ENCODE measurements at places on chromosomes 12 and 14.

DNA sequence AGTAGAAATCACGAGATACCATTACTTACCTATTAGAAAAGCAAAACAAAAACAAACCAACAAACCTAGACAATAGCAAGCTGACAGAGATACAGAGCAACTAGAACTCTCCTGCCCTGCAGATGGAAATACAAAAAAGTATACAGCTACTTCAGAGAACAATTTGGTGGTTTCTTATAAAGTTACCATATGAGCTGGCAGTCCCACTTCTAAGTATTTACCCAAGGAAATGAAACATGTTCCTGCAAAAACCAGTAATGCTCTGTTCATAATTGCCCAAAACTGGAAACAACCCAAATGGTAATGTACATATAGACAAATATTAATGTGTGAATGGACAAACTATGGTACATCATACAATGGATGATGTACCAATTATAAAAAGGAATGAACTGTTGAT, 31.7 kb downstream of the FUT8 start:
- DNase-seq, result no peak

GRCh38 chr12:64269161-64269560, 47.1 kb upstream of the KICS2 start:
- DNase-seq, result no peak

- no peak for DNase-seq
Measured at GRCh38 chr12:11904124-11904523, 166.6 kb upstream of the BCL2L14 start.

- DNase-seq, result no peak
Measured at GRCh38 chr14:89504602-89505313, 87.7 kb upstream of the FOXN3 start.

GRCh38 chr14:31590206-31590605, 29.0 kb downstream of the NUBPL start:
- DNase-seq, result no peak

DNA sequence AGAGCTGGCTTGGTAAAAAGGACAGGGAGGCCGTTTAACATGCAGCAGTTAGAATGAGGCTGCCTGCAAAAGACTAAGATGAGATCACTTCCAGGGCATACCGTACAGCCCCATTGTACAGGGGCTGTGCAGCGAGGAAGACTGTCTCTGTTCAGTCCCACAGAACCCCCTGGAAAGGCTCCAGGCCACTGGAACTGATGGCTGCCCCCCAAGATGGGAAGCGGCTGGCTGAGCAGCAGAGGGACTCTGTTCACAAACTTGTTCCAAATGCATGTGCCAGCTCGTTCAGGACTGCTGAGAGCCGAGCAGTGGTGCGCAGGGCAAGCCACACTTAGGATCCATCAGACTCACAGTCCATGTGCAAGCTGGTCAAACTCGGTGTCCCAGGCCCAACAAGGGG, 82.9 kb downstream of the CHGA start:
- DNase-seq, result no peak

GRCh38 chr14:95769976-95770375, 56.1 kb upstream of the TCL1A start:
- DNase-seq, result no peak

- DNase-seq, result no peak
Measured at GRCh38 chr12:102410511-102410910, 69.9 kb downstream of the IGF1 start.

- no peak for DNase-seq
Measured at GRCh38 chr12:81207173-81207572, 129.3 kb downstream of the ACSS3 start.

- DNase-seq, result no peak
Measured at GRCh38 chr12:51033457-51034089, 7.4 kb upstream of the SLC11A2 start.

DNA sequence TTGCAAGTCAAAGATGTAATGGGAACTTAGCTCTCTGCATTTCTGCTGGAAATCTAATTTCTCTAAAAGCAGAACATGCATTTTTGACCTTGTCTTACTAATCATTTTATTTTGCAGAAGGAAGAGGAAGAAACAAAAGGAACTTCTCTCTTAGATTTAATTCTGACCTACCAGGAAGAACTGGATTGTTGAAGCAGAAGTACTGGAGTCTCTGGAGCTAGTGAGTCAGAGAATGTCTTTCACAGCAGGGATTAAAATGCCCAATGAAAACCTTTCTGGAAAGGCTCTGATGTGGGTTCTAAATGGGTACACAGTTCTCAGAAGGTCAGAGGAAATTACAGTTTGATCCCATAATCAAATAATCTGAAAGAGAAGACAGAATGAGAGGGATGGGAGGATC, 70.8 kb upstream of the GNG2 start:
- no peak for DNase-seq

DNA sequence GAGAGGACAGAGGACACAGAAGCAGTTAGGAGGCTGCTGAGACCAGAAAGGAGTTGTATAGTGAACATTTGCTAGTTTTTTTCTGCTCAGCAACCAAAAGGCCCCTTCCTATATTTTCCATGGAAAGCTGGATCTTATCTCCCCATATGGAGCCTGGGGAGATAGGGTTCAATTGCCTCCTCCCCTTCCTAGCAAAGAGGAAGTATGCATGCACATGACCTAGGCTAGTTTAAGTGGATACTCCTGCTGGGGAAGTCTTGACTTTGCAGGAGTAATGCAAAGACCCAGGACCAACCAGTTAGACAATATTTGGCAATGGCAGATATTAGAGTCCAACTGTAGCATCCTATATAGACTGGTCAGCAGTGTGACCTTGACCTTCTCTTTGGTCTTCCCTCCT, 15.1 kb downstream of the CHD8 start:
- no peak for DNase-seq

- DNase-seq, result no peak
Measured at GRCh38 chr14:100155756-100156616, 3.5 kb downstream of the DEGS2 start.

- peak; percentile 69 for DNase-seq
Measured at GRCh38 chr14:106875503-106875902, 1349.1 kb downstream of the TMEM121 start.

- DNase-seq, result no peak
Measured at GRCh38 chr12:5499566-5500330, 67.8 kb downstream of the NTF3 start.

DNA sequence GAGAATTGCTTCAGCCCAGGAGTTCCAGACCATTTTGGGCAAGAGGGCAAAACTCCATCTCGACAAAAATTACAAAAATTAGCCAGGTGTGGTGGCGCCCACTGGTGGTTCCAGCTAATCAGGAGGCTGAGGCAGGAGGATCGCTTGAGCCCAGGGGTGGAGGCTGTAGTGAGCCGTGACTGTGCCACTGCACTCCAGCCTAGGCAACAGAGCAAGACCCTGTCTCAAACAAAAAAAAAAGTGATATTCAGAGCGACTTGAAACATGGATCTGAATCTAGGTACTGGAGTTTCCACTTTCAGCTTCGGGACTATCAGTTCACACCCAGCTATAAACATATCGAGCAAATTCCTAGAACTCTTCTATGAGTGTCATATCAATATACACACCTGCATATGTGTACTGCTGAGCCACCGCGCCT, 16.3 kb upstream of the RNF34 start:
- no peak for DNase-seq

DNA sequence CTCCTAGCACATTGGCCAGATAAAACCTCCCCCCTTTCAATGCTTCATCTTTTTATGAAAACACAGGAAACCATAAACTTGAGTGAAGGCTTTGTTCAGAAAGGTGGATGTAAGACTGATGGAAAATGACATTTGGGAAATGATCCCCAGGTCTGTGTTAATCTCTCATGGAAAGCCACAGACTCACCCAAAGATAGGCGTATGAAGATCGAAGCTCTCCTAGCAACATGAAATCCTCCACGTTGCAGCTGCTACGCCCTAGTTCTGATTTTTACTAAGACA, 63.4 kb upstream of the PTGR2 start:
- no peak for DNase-seq

GRCh38 chr12:27907766-27908165, 64.8 kb downstream of the PTHLH start:
- no peak for DNase-seq

DNA sequence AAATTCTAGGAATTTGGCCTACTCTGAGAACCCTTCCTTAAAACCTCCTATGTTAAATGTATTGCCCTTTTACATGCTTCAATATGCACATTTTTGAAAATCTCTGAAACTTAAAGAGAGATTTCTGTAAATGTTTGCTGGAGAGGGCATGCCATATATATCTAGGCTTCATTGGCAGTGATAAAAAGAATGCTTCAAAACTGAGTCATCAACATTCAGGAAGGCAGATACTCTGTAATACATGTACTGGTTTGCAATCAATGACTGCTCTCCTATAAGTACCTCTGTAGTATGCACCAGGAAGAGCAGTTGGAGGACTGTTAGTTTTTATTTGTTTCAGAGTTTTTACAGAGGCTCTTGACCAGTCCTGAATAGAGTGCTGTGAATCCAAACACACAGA, 739.9 kb downstream of the SLC16A7 start:
- no peak for DNase-seq

DNA sequence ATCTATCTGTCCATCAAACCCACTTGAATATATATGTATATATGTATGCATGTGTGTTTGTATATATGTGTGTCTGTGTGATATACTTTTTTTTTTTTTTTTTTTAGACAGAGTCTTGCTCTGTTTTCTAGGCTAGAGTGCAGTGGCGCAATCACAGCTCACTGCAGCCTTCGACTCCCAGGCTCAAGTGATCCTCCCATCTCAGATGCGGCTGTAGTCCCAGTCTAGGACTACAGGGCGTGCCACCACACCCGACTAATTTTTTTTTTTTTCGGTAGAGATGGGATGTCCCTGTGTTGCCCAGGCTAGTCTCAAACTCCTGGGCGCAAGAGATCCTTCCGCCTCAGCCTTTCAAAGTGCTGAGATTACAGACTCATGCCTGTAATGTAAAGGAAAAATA, 13.0 kb upstream of the APOBEC1 start:
- DNase-seq, result no peak
